ENCODE measurements at places on chromosomes 5 and 9.

DNA sequence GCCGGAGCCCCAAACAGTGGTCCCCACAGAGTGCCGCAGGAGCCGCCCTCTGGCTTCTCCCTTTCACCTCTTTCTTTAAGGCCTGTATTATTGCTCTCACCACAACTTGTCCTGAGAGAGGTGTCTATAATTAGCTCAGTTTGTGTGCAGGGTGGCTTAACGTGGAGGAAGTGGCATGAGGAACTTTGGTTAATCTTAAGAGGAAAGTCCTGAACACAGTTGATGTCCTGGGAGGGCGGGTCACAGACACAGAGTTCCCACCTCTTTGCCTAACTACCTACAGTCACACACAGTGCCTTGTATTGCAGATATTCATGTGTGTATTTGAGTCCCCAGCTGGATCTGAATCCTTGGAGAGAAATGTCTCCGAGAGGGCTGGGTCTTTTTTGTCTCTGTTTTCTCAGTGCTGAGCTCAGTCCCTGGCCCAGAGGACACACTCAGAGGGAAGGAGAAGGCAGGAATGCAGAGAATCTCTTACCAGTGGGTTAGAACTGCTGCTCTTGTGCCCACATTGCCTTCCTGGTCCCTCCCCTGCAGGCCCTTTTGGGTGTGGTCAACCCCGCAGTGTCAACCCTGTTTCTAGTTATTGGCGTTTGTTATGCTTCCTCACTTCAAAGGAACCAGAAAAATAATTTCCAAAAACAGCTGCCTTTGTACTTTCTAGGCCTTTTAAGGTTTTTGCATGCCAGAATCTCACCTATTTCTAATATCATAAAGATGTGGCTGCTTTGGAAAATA is 392.5 kb downstream of the KDM4C start:
- no peak for DNase-seq

DNA sequence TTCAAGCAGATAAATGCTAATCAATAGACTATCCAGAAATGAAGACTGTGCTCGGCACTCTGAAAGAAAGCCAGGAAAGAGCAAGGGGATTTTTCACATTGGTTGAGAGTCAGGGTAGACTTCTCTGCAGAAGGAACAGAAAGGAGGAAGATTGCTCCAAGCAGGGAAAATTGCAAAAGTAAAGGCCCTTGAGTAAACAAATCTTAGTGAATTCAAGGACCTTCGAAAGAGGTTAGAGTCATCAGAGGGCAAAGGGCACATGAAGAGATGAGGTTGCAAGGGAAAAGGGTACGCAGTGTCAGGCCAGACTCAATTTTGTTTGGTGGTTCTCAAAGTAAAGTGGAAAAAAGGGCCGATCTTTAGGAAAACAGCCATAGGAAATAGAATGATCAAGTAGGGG is 157.6 kb upstream of the RAI14 start:
- DNase-seq: no peak

DNA sequence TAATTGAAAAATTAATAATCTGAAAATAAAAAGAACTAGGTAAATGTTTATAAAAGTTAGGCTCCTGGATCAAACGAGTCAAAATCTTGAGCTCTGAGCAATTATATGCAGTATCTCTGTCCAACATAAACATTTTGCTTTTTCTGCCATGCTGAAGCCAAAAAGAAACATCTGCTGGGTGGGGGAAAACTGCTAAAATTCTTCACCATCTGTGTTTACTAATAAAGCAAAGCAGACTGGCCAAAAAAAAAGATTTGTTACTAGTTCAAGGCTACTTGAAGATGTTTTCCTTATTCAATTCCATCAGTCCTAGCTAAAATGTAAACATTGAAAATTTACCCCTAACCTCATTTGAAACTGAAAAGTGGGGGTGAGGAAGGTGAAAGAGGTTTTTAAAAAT is 29.7 kb downstream of the GTF3C4 start:
- peak; percentile 89 for DNase-seq

- DNase-seq: no peak
Observed at GRCh38 chr5:132737982-132738681, 786 bp upstream of the KIF3A start.

DNA sequence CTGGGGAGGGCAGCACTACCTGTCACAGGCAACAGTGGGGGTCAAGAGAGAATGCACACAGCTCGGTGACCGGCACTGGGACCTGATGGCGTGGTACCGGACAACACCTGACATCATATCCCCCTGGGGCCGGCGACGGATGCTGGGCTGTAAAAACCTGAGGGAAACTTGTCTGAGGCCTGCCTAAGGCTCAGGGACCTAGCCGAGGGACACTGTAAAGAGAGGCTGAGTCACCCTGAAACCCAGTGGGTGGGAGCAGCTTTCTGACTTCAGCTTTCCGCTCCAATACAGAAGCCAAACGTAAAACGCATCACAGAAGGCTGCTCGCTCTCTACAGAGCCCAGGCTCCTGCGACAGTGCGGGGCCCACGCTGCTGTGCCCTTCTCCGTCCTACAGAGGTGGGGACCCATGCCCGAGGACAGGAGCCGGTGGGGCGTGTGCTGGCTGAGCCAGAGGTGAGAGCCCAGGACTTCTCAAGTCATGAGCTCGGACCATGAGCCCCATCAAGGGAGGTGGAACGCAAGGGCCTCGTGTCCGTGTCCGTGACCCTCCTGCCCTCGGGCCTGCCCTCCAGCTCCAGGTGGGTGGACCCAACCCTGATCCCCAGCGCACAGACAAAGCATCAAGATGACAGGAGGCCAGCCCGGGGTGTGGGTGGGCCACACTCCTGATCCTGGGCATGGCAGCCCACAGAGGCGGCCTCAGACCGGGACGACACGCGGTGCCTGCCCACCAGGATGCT is 5.3 kb downstream of the RALGDS start:
- DNase-seq: no peak

DNA sequence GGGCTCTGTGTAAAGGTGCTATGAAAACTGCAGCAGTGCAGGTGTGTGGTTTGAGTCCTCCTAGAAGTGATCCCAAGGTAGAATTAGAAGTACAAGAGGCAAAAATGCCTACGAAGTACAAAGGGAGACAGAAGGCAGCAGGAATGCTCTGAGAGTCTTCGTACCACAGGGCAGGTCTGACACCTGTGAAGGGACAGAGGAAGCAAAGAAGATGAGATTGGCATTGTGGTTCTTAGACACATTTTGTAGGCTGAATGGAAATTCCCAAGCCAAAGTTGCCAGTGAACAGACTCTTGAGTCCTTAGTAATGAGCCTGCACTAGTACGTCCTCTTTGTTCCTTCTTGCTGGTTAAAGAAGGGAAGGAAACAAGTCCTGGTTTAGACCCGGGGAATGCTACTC is 1.7 kb upstream of the LRRTM2 start:
- no peak for DNase-seq

GRCh38 chr5:97666783-97667182 is 483.7 kb upstream of the RIOK2 start:
- DNase-seq: no peak

DNA sequence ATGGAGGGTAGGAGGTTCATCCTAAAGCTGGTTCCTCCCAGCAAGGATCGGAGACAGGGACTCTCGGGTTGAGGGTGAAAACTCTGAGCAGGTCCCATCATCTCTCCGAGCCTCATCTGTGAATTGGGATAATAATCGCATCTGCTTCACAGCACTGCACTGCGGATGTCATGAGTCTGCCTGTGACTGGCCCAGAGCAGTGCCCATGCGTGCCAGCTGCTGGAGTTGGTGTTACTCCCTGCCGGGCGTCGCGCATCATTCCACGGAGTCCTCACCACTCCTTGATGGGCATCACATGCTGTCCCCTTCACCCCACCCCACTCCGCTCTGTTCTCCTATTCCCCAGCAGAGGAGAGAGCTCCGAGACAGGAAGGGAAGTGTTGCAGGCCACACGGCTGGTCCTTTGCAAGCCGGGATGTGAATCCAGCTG is 35.1 kb upstream of the ORM1 start:
- DNase-seq: no peak

GRCh38 chr9:15738011-15738410 is 185.2 kb downstream of the CCDC171 start:
- DNase-seq: peak; percentile 54

DNA sequence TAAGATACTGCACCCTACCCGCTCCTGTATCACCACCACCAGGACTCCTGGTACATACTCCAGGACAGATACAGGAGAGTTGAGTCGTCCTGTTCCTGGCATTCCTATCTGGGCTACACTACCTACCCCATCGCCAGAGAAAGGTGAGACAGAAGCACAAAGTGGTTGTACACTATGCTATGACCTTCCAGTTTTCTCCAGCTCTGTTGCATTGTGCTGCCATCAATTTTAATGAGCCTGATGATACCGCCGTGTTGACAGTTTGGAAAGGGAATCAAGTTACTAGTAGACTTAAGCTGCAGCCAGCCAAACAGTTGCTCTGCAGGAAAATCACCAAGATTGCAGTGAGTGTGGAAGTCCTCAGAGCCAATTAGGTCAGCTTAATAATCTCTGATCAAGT is 35.2 kb downstream of the ANP32B start:
- no peak for DNase-seq
